Progenitor cell of endocrine pancreas (in vitro differentiated cells): ENCODE measurements at places on chromosomes 4 and X. TPM values are rescaled to one million over a fixed set of nuclear protein-coding genes. Genes with fewer than 3 reads are reported as not detected.

- DNase-seq, result no peak
Measured at GRCh38 chrX:22666441-22666840, 333.3 kb upstream of the DDX53 start.

- no peak for DNase-seq
Measured at GRCh38 chrX:150185766-150186165, 177.4 kb upstream of the MAMLD1 start.

DNA sequence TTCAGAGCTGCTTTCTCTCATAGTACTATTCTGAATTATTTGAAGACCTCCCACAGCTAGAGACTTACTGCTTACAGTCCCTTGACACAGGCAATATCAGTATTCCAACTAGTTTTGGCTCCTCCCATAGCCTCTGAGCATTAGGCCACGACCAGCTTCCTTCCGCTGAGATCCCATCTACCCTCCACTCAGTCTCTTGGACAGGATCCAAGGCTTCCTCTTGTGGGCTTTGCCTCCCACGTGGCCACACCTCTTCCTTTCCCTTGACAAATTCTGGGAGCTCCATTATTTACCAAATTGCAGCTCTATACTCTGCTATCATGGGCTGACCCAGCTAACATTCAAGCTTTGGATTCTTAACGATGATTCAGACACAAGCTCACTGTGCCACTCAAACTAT, 470.4 kb upstream of the GALNT7 start:
- no peak for DNase-seq

GRCh38 chrX:69314436-69315348, 149.4 kb upstream of the PJA1 start:
- no peak for DNase-seq

DNA sequence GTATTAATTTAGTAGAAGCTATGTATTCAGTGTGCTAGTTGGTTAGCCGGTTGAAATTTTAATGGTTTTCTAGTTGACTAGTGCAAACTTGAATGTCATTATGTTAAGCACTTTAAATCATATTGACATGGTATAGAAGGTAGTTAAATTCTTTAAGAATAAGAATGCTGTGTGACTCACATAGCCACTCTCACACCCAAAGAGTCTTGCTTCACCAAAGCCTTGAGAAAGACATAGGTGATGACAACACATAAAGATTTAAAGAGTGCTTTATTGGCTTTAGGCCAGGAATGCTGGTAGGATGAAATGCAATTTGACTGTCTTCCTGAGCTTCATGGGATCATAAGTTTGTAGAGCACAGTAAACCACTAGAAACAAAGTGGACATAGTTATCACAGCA, 85.3 kb downstream of the DCAF8L2 start:
- DNase-seq, result no peak

The TIGD2 gene
- total RNA-seq, result 9.2 and 9.8 TPM in 2 replicates

The SATL1 gene
- 0.36 and 0.51 TPM in 2 replicates for total RNA-seq

The GLOD5 gene
- not detected in 2 replicates for total RNA-seq
